Hair follicular keratinocyte (primary cell): ENCODE measurements at places on chromosomes 5 and 9. TPM values are rescaled to one million over a fixed set of nuclear protein-coding genes. Genes with fewer than 3 reads are reported as not detected.

NPM1 gene
- total RNA-seq, result 2,999 and 3,945 TPM in 2 replicates

IFNA13 gene
- total RNA-seq, result not detected in 2 replicates

RMRP gene
- total RNA-seq, result 1,205 and 1,810 TPM in 2 replicates

SOX30 gene
- total RNA-seq, result not detected in 2 replicates

CKMT2 gene
- not detected in 2 replicates for total RNA-seq

EDIL3 gene
- under 0.01 and 0.30 TPM in 2 replicates for total RNA-seq

CEMIP2 gene
- 40.3 and 53.2 TPM in 2 replicates for total RNA-seq

FOXD4L4 gene
- not detected in 2 replicates for total RNA-seq

NRG2 gene
- 0.08 and 1.2 TPM in 2 replicates for total RNA-seq

RPS23 gene
- total RNA-seq, result 4,824 and 5,790 TPM in 2 replicates

PIK3R1 gene
- total RNA-seq, result 13.0 and 13.6 TPM in 2 replicates

SVEP1 gene
- 0.04 and 1.6 TPM in 2 replicates for total RNA-seq

OR2S2 gene
- total RNA-seq, result not detected in 2 replicates

SUSD3 gene
- 2.1 and 3.1 TPM in 2 replicates for total RNA-seq

RASEF gene
- total RNA-seq, result 0.19 and 0.55 TPM in 2 replicates

TXNDC8 gene
- total RNA-seq, result not detected in 2 replicates

NIM1K gene
- total RNA-seq, result 0.08 TPM in 1 of 2 replicates, not detected in the other

TMEM161B gene
- 9.3 and 11.6 TPM in 2 replicates for total RNA-seq

SOHLH1 gene
- not detected in 2 replicates for total RNA-seq

IFNK gene
- total RNA-seq, result 2.2 and 4.3 TPM in 2 replicates

INSL4 gene
- total RNA-seq, result not detected in 2 replicates

LCN15 gene
- not detected in 2 replicates for total RNA-seq

C5 gene
- 0.62 and 0.68 TPM in 2 replicates for total RNA-seq

PRRC1 gene
- 38.3 and 41.5 TPM in 2 replicates for total RNA-seq

DBH gene
- not detected in 2 replicates for total RNA-seq

LRRC19 gene
- 0.23 TPM in 1 of 2 replicates, not detected in the other for total RNA-seq

GPR150 gene
- total RNA-seq, result 0.47 TPM in 1 of 2 replicates, not detected in the other

CCDC180 gene
- 0.39 and 1.8 TPM in 2 replicates for total RNA-seq

LHX6 gene
- total RNA-seq, result 1.9 TPM in 1 of 2 replicates, not detected in the other

NPDC1 gene
- total RNA-seq, result 2.9 and 9.0 TPM in 2 replicates

SMIM32 gene
- not detected in 2 replicates for total RNA-seq

EMB gene
- 28.4 and 46.5 TPM in 2 replicates for total RNA-seq

C5orf58 gene
- total RNA-seq, result not detected in 2 replicates

ADAMTSL1 gene
- total RNA-seq, result 6.6 and 9.3 TPM in 2 replicates

NMUR2 gene
- not detected in 2 replicates for total RNA-seq

LCN9 gene
- not detected in 2 replicates for total RNA-seq

IL5 gene
- not detected in 2 replicates for total RNA-seq

ZNG1E gene
- 19.5 and 27.0 TPM in 2 replicates for total RNA-seq

ROPN1L gene
- total RNA-seq, result 0.08 TPM in 1 of 2 replicates, not detected in the other

MED7 gene
- total RNA-seq, result 9.4 and 12.8 TPM in 2 replicates

SNCB gene
- 0.15 and 0.23 TPM in 2 replicates for total RNA-seq

CARD6 gene
- 2.7 and 5.3 TPM in 2 replicates for total RNA-seq

FAM200C gene
- total RNA-seq, result 0.86 and 1.6 TPM in 2 replicates

RNF183 gene
- not detected in 2 replicates for total RNA-seq

GFPT2 gene
- total RNA-seq, result 0.39 and 5.1 TPM in 2 replicates

C1QTNF3 gene
- total RNA-seq, result 0.16 TPM in 1 of 2 replicates, not detected in the other

PCDHB15 gene
- 0.04 and 0.08 TPM in 2 replicates for total RNA-seq

TMC1 gene
- not detected in 2 replicates for total RNA-seq

PTCD2 gene
- 6.7 and 13.0 TPM in 2 replicates for total RNA-seq

STING1 gene
- total RNA-seq, result 44.2 and 55.8 TPM in 2 replicates

SLC28A3 gene
- total RNA-seq, result 0.08 and 0.27 TPM in 2 replicates

PCDHGA3 gene
- 0.04 and 0.08 TPM in 2 replicates for total RNA-seq

LCNL1 gene
- total RNA-seq, result not detected in 2 replicates

ARL14EPL gene
- not detected in 2 replicates for total RNA-seq

COL23A1 gene
- 0.16 TPM in 1 of 2 replicates, not detected in the other for total RNA-seq

NEURL1B gene
- total RNA-seq, result 0.86 and 1.3 TPM in 2 replicates

NLN gene
- total RNA-seq, result 22.5 and 26.4 TPM in 2 replicates

NAIP gene
- total RNA-seq, result 0.99 and 1.9 TPM in 2 replicates

SLC22A4 gene
- total RNA-seq, result 1.2 and 2.2 TPM in 2 replicates
